ENCODE measurements at places on chromosomes 16 and 17. TPM values are rescaled to one million over a fixed set of nuclear protein-coding genes. Genes with fewer than 3 reads are reported as not detected.

DNA sequence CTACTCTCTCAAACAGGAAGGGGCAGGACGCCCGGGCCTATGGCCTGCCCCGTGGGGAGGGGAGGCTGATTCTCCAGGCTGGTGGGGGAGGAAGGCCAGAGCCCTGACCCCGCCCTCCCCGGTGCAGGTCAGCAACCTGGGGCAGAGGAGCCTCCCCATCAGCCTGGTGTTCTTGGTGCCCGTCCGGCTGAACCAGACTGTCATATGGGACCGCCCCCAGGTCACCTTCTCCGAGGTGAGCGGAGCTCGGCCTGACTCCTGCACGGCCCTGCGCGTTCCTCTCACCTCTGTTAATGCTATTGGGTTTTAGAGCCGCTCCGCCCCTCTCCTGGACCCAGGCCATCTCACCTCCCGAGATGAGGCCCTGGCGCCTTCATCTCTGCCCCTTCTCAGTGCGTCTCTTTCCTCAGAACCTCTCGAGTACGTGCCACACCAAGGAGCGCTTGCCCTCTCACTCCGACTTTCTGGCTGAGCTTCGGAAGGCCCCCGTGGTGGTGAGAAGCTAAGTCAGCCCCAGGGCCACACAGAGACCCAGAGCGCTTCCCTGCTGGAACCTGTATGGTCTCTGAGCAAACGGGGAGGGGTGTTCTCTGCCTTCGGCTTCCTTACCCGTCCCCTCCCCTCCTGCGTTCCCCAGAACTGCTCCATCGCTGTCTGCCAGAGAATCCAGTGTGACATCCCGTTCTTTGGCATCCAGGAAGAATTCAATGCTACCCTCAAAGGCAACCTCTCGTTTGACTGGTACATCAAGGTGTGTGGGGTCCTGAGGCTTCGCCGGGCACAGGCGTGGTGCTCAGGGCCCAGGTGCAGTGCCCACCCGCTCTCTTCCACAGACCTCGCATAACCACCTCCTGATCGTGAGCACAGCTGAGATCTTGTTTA lies 25.1 kb upstream of the ITGAX start:
- DNase-seq = no peak

DNA sequence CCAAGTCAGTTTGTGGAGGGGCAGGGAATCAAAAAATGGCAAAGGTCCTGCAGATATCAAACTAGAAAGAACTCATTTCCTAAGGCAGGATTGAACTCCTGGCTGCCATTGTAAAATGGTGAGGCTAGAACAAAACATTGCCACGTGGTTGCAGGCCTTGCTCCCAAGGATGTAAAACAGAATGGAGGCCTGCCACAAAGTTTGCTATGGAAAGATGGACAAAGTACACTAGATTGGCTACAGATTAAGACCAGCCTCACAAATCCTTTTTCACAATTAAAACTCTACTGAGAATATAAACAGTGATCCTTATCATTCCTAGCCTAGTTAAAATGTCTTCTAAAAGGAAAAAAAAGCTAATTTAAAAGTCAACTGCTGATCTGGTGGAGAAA lies 30.9 kb downstream of the PHKB start:
- DNase-seq = no peak

GRCh38 chr17:17504341-17505140 lies 8.3 kb upstream of the RASD1 start:
- DNase-seq = no peak

DNA sequence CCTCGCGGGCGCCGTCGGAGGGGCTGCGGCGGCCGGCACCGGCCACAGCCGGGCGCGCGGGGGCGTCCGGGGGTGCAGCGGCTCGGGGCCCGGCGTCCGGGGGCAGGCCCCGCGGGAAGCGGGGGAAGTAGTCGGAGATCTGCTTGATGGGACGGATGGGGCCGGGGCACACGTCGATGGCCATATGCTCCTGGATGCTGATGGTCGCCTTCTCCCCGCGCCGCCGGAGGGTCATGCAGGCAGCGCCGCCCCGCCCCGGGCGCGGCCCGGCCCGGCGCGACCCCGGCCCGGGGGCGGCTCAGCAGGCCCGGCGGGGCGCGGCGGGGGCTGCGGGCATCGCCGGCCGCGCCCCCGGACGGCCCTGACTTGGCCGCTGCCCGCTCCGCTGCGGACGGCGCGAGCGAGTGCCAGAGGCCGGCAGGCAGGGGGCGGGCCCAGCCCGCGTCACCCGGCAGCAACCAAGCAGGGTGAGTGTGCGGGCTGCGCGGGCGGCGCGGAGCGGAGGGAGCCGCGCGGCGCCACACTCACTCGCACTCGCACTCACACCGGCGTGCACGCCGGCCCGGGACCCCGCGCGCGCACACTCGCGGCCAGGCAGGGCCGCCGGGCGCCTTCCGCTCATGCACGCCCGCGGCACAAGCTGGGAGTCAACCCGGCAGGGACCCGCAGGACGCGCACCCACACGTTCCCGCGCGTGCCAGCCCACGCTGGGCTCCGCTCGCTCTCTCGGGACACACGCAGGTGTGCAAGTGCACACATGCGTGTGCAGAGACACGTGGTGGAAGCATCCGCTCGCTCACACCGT lies at the start of gene DOC2B:
DOC2B (minus strand) TSS at position 406 of the 805 bp plus-strand sequence; CDS start at position 235, 171 bp downstream.
- DNase-seq = peak; percentile 32

- no peak for DNase-seq
These were observed 859.1 kb upstream of the GOT2 start for GRCh38 chr16:59593194-59593661.

- no peak for DNase-seq
These were observed 27.0 kb downstream of the CLUH start for GRCh38 chr17:2684549-2684948.

- DNase-seq = peak; percentile 55
These were observed 8.6 kb upstream of the BAHCC1 start for GRCh38 chr17:81386646-81387099.

- no peak for DNase-seq
These were observed 30.3 kb downstream of the CPSF4L start for GRCh38 chr17:73231395-73231794.

DNA sequence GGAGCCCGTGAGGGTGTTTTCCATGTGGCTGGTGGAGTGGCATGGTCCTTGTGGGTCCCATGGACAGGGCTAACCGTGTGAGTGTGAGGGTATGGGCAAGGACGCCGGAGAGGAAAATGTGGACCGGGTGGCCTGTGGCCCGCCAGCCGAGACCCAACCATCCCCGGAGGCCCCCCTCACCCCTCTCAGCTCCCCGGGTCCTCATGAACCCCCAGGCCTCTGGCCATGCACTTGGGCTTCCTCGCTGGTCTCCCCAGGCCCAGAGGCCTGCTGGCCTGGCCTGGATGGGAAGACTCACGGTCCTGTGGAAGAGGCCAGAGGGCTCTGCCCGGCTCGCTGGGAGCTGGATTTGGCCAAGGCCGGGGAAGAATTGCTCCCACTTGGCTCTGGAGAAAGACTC lies 13.1 kb downstream of the RAP1GAP2 start:
- DNase-seq = no peak

GRCh38 chr17:64784353-64785010 lies 122.4 kb upstream of the SMURF2 start:
- DNase-seq = no peak

- no peak for DNase-seq
These were observed 167.1 kb downstream of the KCNJ2 start for GRCh38 chr17:70336411-70336810.

DNA sequence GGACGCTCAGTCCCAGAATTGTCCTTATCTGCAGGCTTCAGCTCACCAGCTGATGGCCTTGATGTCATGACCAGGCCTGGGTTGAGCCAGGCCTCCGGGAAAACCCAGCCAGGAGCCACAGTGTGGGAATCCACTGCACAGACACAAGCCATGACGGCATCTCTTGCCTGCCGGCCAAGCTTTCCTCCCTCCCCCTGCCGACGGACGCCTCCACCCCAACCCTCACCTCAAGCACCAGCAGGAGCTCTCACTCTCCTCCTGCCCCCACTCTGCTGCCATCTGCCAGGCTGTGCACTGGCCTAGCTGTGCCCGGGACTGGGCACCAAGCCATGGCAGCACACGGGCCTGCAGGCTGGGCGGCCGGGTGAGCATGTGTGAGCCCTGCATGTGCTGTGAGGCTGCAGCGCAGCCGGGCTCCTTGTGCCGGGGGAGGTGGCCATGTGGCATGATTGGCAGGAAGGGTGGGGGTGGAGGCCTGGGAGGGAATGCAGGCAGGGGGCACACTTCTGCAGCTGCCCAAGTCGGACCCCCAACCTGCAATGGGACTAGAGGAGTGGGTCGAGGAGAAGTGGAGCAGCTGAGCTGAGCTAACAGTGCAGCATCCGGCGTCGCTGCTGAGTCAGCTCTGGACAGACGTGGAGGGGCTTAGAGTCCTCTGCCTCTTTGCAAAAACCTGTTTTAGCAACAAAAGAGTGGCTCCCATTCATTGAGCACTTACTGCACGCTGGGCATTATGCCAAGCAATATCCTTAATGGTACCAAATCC lies 268.5 kb downstream of the CBLN1 start:
- no peak for DNase-seq

GRCh38 chr16:11161974-11162373 lies 94.0 kb downstream of the SOCS1 start:
- no peak for DNase-seq

- no peak for DNase-seq
These were observed 146.1 kb downstream of the IRF8 start for GRCh38 chr16:86044881-86045590.

DNA sequence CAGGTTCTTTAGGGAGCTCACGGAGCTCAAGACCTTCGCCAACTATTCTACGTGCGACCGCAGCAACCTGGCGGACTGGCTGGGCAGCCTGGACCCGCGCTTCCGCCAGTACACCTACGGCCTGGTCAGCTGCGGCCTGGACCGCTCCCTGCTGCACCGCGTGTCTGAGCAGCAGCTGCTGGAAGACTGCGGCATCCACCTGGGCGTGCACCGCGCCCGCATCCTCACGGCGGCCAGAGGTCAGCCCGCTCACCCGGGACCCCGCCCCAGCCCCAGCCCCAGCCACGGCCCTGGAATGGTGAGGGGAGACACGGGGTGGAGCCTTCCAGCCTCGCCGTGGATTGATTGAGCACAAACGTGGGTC lies 13.5 kb downstream of the SARM1 start:
- DNase-seq = no peak

DNA sequence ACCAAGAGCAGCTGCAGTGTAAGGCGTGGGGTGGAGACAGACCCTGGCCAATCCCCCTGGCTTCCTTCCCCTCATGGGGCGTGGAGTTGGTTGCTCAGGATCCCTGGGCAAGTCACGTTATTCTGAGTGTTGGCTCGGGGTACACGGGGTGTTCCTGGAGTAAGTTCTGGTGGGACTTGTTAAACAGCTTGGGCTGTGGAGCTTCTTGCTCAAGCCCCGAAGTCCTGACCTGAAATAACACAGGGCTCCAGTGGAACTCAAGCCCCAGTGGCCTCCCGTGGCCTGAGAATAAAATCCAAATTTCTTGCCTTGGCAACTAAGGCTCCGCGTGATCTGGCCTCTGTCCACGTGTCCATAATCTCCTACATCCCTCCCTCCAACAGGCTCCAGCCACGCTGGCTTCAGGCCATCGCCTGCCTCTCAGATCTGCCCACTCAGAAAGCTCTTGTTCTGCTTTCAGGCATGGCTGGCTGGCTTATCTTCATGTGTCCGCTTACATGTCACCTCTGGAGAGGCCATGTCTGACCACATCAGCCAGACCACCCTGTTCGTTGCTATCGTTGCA lies 49.3 kb upstream of the BCO1 start:
- no peak for DNase-seq

DNA sequence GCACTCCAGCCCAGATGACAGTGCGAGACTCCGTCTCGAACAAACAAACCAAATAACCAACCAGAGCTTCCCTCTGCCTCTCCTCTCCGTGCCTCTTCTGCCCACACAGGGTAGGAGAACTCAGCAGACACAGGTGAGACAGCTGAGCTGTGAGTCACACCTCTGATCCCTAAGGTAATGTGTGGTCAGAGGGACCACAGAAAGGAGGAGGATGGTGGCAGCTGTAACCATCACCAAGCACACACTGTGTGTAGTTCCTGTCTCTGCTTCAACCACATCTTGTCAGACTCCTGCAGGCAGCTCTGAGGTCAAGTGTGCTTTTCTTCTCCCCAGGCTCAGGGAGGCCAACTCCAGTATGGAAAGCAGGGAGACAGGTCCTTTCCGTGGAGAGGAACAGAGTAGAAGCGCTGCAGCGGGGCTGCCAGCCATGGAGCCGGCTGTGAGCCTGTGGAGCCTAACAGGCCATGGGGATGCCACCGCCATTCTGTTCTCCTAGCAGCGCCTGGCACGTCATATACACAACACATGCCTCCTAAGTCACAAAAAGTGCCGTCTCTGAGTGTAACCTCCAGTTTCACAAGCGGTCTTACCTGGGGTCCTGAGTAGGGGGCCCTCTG lies 7.1 kb downstream of the NUDT16L1 start:
- DNase-seq = no peak

DNA sequence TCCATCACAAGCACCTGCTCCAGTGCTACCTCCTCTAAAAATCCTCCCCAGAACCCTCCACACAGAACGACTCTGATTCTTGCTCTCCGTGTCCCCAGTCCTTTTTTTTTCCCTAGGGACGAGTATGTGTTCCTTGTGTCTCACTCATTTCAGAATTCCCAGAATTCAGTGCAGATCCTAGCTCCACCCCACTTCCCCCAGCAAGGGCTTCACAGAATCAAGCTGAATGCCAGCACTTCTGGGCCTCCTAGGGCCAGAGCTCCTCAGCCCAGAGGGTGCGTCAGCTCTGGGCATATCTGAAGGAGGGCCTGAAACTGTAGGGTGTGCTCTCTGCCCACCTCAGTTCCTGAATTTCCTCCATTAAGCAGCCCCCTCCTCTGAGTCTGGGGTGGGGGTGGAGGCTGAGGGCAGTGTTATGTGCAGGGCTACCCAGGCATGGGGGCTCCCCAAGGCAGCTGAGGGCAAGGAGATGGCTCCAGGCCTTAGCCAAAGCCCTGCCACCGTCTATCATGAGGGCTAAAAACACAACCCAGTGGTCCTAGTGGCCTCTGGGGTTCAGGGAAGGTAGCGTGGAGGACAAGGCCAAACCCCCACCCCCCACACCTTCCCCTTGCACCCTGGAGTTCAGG lies 6.5 kb downstream of the UNC119 start:
- DNase-seq = no peak

GRCh38 chr16:86591270-86591669 lies 12.9 kb downstream of the FOXL1 start:
- no peak for DNase-seq

DNA sequence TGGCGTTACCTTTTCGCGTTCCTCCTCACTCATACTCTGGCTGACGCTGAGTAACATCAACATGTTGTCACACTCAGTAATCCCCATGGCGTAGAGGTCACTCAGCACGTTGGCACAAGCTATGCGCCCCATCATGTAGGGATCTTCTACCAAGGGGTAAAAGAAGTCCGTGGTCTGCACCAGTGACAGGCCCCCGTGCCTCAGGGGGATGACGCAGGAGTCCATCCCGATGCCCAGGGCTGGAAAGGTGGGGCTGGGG lies 596 bp downstream of the SEPHS2 start:
- DNase-seq = no peak

Gene CHST4
- not detected for total RNA-seq

Gene BRICD5
- 31.2 TPM for total RNA-seq

Gene PERCC1
- not detected for total RNA-seq

Gene UNC45B
- total RNA-seq = not detected

Gene AMZ2
- 87.5 TPM for total RNA-seq

Gene EVI2B
- not detected for total RNA-seq

Gene CES3
- 2.4 TPM for total RNA-seq
